Activated CD8-positive, alpha-beta T cell treated with anti-CD3 and anti-CD28 coated beads, Interleukin-2, amount 10 ng/mL, durations not matched to agents 7 days and 5 days (primary cell): ENCODE measurements at places on chromosomes 6 and 20.

DNA sequence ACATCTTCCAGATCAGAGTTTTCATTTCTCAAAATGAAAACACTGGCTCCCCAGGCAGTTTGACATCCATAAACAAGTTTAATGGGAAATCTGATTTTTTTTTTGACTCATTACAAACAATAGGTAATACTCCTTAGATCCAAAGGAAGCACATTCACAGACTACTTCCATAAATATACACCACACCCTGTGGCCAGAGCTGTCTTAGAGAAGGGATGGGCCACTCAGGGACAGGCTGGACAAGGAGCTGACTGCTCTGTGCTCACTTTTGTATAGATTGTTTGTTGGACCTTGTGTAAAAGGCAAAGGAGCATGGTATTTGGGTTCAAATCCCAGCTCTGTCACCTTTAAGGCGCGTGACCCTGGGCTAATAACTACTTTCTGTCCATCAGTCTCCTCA, 12.8 kb upstream of the DDO start:
- DNase-seq, result no peak

DNA sequence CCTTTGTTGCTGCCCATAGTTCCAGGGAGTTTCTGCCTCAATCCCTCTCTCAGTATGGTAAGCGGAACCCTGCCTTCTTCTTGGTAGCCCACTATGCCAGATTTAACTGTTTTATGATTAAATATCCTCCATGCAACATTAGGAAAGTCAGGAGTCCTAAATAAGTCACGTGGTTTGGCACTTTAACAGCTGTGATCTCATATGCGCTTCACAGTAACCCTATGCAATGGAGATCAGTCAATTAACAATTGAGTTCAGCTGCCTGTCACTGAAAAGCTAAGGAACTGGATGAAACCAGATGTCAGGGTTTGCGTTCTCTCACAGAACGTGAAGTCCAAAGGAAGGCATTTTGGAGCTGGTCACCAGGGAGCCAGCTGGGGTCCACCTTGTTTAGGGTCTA, 81.6 kb downstream of the PSMB1 start:
- no peak for DNase-seq

DNA sequence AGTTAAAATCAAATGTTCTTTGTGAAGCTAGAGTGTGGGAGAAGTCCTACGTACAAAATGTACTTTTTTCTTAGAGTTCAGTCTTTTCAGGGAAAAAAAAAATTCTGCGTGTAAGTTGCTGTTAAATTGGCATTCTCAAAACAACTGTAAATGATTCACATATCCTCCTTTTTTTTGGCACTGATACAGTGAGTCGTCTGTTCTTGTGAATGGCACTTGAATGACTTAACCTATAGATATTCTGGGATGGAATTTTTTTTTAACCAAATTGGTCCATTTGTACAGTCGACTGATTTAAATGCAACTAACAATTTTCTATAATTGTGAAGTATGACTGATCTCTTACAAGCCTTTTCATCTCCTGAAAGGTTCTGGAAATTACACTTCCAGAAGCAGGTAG, 5.5 kb upstream of the JAG1 start:
- no peak for DNase-seq

GRCh38 chr20:41245086-41245707, 72.3 kb downstream of the ZHX3 start:
- DNase-seq, result no peak

- DNase-seq, result no peak
Measured at GRCh38 chr6:25944688-25945574, 14.4 kb upstream of the SLC17A2 start.

GRCh38 chr20:59403962-59404314, 103.5 kb downstream of the EDN3 start:
- no peak for DNase-seq

DNA sequence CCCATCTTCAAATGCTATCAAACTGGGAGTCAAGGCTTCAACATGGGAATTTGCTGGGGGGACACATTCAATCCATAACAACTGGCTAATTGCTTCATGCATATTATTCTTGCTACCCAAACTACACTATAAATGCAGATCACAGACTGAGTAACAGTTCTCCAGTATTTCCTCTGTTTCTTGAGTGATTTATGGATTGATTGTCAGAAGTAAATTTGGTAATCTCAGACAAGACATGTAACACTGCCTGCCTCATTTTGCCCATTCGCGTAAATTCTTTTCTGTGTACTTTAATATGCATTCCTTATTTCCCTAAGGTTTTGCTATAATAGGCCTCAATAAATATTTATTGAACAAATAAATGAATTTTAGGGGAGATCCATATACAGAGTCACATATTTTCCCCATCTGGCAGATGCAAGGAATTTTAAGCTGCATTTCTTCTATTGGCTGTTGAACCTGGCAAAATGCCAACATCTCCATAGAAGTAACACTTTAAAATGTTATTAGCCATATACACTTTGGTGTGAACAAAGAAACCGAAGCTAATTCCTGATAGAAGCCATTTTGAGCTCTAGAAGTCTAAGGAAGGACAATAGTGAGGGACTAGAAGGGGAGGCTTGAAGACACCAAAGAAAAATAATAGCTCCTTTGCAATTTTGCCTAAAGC, 98.2 kb downstream of the QRSL1 start:
- no peak for DNase-seq

DNA sequence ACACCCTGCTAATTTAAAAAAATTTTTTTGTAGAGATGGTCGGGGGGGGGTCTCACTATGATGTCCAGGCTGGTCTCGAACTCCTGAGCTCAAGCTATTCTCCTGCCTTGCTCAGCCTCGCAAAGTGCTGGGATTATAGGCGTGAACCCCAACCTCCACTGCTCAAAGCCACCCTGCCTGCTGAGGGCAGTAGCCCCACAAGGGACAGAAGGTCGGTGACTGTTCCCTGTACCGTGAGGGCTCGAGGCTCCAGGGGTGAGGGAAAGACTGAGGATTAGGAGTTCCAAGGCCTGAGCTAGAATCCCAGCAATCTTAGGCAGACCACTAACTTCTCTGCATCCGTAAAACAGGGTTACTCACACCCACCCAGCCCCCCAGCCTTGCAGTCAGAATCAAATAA, 51.1 kb downstream of the CPNE5 start:
- no peak for DNase-seq

- DNase-seq, result no peak
Measured at GRCh38 chr6:157757430-157758403, 65.3 kb upstream of the SNX9 start.

GRCh38 chr20:1576641-1577040, 19.1 kb upstream of the SIRPD start:
- no peak for DNase-seq

DNA sequence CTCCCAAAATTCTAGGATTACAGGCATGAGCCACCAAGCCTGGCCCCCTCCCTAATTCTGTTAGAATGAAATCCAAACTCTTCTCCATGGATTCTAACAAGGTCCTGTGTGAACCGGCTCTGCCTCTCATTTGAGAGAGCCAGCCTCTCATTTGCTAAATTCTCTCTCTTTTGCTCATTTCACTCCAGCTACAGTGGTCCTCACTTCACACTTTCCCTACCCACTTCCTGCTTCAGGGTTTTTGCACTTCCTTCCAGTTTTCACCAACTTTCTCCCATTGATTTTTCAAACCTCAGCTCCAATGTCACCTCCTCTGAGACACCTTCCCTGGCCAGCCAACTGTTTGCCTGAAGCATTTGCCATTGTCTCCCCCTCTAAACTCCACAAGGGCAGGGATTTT, 5.1 kb downstream of the COX4I2 start:
- DNase-seq, result no peak

- DNase-seq, result no peak
Measured at GRCh38 chr20:47099825-47100441, 205.3 kb downstream of the EYA2 start.

DNA sequence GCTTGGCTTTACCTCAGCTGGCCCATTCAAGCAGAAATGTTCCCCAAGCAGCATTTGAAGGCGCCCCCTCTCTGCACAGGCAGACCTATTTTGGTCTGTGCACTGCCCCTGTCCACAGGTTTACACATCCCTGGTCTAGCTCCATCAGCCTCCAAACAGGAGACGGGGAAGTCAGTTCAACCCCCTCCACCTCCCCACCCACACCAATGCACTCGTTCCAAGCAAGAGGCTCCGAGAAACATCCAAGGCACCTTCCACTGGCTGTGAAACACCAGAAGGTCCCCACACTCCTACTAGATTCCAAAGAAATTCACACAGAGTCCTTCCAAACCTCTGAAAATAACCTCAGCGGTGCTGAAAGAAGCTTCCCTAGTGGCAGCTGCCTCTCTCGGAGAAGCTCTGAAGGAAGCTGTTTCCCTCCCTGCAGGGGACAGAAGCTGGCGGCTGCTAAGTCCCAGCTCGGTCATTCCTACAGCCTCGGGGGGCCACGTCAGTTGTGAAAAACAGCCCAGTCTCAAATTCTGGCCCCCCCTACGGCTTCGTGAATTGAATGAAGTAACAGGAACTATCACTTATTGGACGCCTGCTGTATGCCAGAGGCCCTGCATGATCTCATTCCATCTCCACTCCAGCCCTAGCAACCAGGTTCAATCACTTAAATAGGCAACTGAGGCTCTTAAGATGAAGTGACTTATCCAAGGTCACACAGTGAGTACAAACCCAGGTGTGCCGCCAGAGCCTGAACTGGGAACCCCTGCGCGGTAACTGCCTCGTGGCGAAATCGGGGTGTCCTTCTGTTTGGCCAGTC, 815 bp downstream of the SPATA2 start:
- peak; percentile 43 for DNase-seq

DNA sequence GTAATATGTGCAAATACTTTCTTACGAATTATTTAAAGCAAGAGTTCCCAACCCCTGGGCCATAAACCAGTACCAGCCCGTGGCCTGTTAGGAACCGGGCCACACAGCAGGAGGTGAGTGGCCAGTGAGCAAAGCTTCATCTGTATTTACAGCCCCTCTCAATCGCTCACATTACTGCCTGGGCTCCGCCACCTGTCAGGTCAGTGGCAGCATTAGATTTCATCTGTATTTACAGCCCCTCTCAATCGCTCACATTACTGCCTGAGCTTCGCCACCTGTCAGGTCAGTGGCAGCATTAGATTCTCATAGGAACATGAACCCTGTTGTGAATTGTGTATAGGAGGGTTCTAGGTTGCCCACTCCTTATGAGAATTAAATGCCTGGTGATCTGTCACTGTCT, 142.0 kb downstream of the RNASET2 start:
- no peak for DNase-seq

DNA sequence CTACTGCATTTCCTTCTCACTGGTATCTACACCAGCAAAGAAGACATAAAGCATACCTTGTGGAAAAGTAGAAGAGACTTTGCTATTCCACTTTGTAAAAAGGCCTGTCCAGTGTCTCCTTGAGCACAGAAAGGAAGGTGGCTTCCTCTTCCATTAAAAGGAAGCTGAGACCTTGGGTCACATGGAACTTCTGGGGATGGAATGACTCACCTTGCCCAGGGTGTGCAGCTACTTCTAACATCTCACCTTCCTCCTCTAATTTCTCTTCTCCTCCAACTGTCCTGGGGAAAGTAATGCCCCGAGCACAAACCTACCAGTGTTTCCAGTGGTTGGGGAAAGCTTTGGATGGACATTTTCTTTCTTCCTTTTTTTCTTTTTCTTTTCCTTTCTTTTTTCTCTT, 848.8 kb upstream of the MAP3K7 start:
- no peak for DNase-seq

GRCh38 chr6:139027620-139028182, 844 bp upstream of the ABRACL start:
- DNase-seq, result peak; percentile 64

GRCh38 chr20:25310268-25310920, 62.5 kb downstream of the PYGB start:
- peak; percentile 63 for DNase-seq

DNA sequence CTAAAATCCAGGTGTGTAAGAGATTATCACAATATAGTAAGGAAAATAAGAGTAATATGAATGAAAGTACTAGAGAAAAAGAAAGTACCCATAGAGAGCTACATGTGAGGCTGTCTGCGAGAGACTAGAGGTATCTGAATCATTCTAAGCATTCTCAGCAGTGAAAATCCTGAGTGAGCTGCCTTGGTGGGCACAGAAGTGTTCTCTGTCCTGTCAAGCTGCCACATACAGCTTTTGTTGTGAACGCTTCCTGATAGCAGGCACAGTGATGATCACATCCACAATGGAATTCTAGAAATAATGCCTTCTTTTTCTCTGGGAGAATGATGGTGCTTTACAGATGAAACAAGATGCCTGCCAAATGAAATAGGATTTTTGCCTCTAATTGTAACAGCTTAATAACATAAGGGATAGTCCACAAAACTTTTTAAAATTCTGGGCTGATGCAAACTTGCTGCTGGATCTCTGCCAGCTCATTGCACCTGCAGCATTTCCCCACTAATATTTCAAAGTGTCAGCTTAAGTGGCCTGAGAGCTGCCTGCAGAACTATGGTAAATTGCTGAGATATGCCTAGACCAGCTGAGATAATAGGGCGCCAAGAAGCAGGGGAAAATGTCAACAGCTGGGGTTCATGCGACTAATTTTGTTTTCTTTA, 620.5 kb downstream of the DOK5 start:
- DNase-seq, result no peak

- no peak for DNase-seq
Measured at GRCh38 chr6:42338744-42339222, 112.9 kb downstream of the TRERF1 start.

DNA sequence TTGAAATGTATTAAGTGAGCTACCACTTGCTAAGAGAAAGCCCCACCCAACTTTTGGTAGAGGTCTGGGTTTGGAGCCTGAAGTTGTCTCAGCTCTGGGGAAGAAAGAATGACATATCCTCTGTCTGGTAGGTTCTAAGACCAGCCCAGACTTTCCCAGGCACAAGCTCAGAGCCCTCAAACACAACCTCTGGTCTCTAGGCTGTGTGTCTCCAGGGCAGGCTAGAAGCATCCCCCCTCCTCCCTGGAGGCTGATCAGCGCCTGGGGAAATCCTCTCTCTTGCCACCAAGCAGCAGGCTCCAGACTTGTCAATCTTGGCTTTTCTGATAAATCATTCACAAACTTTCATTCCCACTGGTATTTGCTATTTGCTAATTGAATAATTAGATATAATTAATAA, 226.5 kb upstream of the CST7 start:
- no peak for DNase-seq

GRCh38 chr6:134529921-134530320, 212.0 kb upstream of the SGK1 start:
- DNase-seq, result no peak

DNA sequence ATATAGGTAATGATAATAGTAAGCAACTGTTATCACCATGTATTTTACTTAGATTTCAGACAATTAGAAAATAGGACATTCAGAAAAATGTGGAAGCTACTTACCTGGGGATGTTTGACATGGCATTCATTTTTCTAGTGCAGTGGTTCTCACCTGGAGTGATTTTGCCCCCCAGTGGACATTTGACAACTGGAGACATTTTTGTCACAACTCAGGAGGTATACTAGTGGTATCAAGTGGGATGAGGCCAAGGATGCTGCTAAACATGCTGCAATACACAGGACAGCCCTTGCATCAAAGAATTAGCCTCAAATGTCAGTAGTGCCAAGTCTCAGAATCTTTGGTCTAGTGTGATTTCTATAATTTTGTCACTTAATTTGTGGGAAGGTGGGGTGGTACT, 36.1 kb downstream of the NUS1 start:
- peak; percentile 25 for DNase-seq

- DNase-seq, result no peak
Measured at GRCh38 chr6:151442371-151442770, 9.6 kb downstream of the RMND1 start.

- no peak for DNase-seq
Measured at GRCh38 chr6:170093276-170093657, 197.6 kb downstream of the DLL1 start.

GRCh38 chr6:159249752-159250151, 80.6 kb downstream of the FNDC1 start:
- no peak for DNase-seq

GRCh38 chr6:108562503-108562993, 1.8 kb downstream of the FOXO3 start:
- DNase-seq, result no peak

GRCh38 chr20:20821484-20822260, 109.2 kb upstream of the RALGAPA2 start:
- no peak for DNase-seq
